ENCODE measurements at places on chromosomes 6 and 20.

GRCh38 chr6:133787122-133787521, 101.8 kb upstream of the TCF21 start:
- no peak for DNase-seq

- no peak for DNase-seq
Observed at GRCh38 chr6:131791476-131791875, 16.3 kb upstream of the ENPP1 start.

DNA sequence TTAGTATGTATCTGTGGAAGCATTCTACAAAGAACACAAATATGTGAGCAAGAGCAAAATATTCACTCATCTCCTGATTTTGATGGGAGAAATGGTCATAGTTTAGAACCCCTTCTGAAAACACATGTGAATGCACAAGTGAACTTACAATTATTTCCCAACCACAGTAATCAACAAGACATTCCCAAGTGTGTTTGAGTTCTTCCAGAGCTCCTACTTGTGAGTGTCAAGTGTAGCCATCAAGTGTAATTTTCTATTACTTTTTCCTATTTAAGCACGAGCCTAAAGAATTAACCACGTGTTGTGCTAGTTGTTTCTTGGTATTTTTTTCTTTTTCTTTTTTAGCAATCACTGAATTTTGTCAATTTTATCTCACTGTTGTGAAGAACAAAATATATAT, 402.3 kb downstream of the NKAIN2 start:
- DNase-seq = no peak

DNA sequence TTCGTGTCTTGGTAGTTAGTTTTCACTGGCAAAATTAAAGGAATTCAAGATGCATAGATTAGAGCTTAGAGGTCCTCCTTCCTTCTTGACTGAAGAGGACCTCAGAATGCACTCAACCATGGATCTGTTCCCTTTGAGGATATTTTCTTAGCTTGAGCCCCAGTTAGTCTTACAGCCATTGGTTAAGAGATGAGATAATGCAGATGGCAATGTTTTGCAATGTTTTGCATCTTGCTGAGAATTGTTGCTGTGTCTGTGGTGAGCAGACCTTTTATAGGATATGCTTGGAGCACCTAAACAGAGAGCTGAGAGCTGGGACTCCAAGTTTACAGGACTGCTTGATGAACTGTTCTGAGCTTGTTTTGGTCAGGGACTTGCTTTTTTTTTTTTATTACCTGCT, 107.5 kb downstream of the TMEM170B start:
- DNase-seq = no peak

DNA sequence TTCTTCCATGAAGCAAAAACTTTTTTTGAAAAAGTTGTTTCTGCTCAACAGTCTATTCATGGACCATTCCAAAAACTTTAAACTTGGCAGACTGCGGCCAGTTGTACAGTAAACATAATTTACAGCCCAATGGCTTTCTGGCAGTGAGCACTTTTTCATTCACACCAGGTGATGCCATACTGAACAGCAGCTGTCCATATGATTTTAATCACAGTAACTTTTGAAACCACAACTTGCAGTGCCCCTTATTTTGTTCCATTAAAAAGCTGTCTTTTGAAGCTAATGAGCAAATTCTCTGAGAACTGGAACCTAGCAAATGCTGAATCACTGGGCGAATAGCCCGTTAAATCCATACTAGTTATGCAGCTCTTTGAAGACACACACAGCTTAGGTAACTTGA, 576.6 kb downstream of the PTPRT start:
- DNase-seq = no peak

- no peak for DNase-seq
Observed at GRCh38 chr6:77587963-77588362, 64.9 kb upstream of the MEI4 start.

- no peak for DNase-seq
Observed at GRCh38 chr6:32668226-32668747, 1.8 kb upstream of the HLA-DQB1 start.

DNA sequence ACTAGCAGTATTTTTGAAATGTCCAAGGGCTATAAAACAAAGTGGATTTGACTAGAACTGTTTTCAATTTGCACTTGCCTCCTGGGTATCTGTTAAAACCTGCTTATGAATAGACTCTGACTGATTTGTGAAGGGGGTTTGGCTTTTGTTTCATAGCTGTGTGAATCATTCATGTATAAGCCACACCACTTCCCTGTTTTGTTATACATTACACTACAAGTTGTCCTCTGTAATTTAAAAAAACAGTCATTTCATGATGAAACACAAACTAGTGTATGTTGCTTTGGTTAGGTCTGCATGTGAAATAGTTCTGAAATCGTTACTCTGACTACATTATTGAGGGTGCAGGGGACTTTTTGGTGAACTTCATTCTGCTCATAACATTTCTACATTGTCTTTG, 121.7 kb downstream of the NKAIN2 start:
- no peak for DNase-seq

- DNase-seq = no peak
Observed at GRCh38 chr6:119105282-119105681, 26.8 kb upstream of the FAM184A start.

DNA sequence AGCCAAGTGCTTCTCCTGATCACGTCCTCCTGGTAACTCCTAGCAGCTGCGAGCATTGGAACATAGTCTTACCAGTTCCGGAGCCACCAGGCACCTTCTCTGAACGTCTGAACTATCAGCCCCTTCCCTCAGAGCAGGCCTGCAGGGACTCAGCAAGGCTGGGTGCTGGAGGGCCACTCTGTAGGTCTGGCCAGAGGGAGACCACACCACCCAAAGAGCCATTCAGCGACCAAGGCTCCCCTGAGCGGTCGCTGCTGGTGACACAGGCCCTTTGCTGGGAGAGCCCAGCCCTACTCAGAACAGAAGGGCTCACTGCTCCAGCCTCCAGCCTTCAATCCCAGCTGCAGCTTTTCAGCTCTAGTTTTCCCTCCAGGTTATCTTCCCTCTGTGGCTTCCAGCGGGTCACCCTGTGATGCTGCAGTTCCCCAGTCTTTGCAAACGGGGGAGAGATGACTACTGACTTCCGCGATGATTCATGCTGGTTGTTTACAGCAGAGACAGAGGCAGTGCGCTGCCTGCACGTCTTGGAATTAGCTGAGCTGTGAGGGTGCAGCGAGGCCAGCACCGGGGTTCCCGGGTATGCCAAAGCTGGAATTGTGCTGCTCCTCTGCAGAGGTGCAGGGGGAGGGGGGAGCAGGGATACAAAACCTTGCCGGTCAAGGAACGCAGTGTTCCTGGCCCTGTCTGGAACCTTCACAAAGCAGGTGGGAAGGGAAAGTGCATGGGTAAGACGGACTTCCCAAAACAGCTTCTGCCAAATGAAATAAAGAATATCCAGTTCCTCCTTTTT, 161.4 kb downstream of the LY86 start:
- DNase-seq = peak; percentile 40

GRCh38 chr6:37705239-37706051, 7.8 kb upstream of the MDGA1 start:
- DNase-seq = peak; percentile 61

DNA sequence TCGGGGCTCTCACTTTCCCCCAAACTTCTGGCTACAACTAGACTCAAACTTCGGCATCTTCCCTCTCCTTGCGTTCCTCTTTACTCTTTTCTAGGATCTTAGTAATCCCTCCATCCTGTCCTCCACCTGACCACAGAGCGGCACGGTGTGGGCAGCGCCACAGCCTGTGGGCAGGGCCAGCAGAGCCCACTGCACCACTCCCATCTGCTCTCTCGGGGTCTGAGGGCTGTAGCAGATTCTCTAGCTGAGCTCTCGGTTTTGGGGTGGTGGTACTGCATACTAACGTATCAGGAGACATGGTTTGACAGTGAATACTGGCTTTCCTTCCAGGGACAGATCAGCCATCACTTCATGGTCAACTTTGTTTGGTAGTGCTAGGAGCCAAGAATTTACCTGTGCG, 57.4 kb downstream of the EZR start:
- DNase-seq = no peak

DNA sequence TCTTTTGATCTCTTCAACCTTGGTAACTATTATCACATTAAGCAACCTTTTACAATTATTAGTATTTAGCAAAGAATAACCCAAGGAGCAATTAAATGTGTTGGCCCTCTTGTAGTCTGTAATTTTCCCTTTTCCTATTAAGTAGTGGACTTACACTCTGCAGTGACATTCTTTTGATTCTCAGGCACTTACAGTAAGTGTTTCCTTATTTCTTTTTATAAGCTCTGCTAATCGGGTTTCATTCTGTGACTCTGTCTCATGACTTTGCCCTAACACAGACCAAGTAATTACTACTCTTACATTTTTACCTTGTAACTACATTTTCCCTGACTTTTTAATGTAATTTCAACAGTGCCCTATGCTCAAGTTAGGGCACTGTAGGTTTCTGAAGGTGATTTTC, 104.0 kb upstream of the EPHA7 start:
- no peak for DNase-seq

DNA sequence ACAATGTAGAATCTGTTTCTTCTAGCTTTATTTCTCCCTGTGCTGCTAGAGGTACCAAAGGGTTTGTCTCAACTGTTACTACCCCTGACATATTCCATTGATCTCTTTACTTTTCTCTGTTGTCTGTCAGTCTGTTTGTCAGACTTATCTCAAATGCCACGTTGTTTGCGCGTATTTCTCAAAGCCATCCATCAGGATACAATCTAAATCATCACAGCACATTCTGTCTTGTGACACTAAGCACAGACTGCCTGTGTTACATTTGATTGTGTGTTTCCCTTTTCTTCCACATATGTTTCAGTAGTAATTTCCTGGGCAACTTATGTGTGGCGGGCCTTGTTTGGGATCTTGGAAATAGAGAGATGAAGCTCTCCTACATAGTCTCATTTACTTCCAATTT, 30.2 kb upstream of the SERINC3 start:
- DNase-seq = no peak

GRCh38 chr20:20174089-20174835, 121.9 kb downstream of the CFAP61 start:
- no peak for DNase-seq

GRCh38 chr6:18389479-18389878, 2.3 kb downstream of the RNF144B start:
- no peak for DNase-seq

DNA sequence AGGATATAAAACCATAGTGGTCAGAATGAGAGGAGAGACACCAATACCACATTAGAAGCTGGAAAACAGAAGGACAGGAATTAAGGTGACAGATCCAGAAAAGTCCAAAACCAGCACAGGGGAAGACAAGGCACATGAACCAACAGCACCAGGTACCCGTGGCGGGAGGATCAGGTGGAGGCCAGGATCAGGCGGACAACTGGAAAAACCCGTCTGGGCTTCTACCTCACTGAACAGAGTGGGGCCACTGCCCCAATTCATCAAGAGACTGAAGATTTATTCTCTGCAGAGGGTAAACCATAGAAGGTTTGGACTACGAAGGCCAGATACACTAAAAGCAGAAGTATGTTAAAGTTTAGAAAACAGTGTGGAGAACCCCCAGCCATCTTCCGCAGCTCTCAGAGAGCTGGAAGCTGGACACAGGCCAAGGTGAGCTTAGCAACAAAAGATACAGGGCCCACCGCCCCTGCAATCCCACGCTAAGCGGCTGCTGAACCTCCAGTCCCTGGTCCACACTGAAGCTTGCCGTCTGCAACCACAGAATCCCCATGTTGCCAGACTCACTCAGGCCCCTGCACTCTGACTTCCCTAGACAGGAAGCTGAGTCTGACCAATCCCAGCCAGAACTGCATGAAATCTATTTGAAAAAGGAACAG, 29.9 kb downstream of the ABHD12 start:
- no peak for DNase-seq

DNA sequence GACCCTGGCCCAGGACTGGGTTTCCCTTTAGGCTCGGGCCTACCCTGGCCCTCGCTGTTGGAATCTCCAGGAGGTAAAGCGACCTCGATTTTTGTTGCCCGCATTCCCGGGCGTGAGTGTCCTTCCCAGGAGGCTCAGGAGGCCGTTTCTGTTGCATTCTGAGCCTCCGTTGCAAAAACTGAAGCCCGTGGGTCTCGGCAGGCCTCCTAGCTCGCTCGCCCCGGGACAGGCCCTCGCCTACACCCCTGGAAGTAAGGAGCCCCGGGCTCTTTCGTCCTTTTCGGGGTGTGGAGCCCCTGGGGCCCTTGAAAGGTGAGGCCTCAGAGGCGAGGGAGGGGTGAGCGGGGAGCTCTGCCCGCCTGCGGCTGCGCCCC, 2.3 kb downstream of the NR2E1 start:
- no peak for DNase-seq

- DNase-seq = no peak
Observed at GRCh38 chr20:54056762-54057639, 13.4 kb downstream of the BCAS1 start.

- no peak for DNase-seq
Observed at GRCh38 chr6:3339811-3340210, 81.1 kb downstream of the PSMG4 start.

DNA sequence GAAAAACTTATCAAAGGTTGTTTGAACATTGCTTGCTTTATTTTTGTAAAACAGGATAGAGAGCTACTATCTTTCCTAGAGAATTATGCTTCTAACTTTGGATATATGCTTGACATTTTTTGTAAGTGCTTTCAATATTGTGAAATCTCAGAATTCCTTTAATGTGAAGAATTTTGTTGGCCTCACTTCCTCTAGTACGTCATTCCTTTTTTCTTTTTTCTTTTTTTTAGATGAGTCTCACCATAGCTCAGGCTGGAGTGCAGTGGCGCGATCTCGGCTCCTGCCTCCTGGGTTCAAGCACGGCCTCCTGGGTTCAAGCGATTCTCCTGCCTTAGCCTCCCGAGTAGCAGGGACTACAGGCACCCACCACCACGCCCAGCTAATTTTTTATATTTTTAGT, 668.1 kb downstream of the RFPL4B start:
- no peak for DNase-seq

DNA sequence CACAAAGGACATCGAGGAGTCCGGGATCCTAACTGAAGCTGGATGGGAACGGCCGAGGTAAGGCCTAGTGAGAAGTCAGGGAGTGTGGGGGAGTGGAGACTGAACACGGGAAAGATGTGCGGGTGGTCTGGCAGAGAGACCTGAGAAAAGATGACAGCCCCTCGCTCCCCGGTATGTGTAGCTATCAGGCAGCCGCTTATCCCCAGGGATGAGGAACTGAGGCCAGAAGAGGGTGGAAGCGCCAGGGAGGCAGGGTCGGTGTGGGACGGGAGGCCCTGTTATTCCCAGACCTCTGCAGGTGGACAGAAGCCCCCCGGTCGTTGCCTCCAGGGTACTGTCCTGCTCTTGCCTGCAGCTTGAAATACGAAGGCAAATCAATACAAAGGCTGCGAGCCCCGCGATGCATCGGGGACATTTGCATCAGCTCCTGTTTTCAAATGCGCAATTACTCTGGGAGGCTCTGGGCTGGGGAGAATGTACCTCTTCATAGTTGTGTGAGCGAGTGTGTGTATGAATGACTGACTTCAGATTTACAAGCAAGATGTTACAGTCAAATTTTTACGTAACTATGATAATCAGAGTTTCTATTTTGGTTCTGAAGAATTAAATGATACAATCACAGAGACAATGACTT, 221.3 kb downstream of the QKI start:
- peak; percentile 9 for DNase-seq

- no peak for DNase-seq
Observed at GRCh38 chr20:55213653-55214052, 738.3 kb downstream of the DOK5 start.

Data from NT2/D1 (cell line).